ENCODE measurements at places on chromosomes 3 and 15. TPM values are rescaled to one million over a fixed set of nuclear protein-coding genes. Genes with fewer than 3 reads are reported as not detected.

DNA sequence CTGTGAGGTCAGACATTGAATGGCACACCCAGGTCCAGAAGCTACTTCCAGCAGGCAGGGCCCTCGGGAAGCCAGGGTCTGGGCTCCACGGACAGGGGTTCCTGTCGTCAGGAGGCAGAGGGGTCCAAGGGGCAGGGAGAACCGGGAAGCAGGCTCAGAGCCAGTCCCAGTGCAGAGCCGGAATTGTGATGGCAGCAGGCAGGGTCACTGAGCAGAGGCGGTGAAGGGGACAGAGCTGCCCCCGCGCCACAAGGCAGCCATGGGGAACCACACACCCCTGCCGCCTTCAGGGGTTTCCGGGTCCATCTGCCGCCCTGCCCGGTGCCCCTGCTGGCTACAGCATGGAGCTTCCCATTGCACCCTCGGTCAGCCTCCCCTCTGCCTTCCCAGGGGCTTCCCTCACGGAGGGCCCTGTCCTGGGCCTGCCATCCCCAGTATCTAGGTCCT, 136.9 kb downstream of the NSMCE3 start:
- H3K27me3 ChIP-seq: peaks cover 25% of the 10 kb centered on the region
- H3K27ac ChIP-seq: no peak overlapping the region
- H3K36me3 ChIP-seq: no peaks in the 10 kb centered on the region
- no peak for DNase-seq
- no peak overlapping the region for H3K4me3 ChIP-seq

GRCh38 chr3:104916971-104917370, 449.7 kb upstream of the ALCAM start:
- no peaks in the 10 kb centered on the region for H3K36me3 ChIP-seq
- H3K4me3 ChIP-seq: no peak overlapping the region
- DNase-seq: no peak
- no peak overlapping the region for H3K27ac ChIP-seq

- DNase-seq: no peak
- peak overlapping the region; percentile 95 for H3K4me3 ChIP-seq
- H3K27ac ChIP-seq: peak overlapping the region; percentile 97
- H3K4me1 ChIP-seq: peaks cover 34% of the 10 kb centered on the region
- H3K27me3 ChIP-seq: no peaks in the 10 kb centered on the region
These were observed 574 bp upstream of the SLC25A36 start for GRCh38 chr3:140941090-140941433.

GRCh38 chr3:48945891-48946549, 27.4 kb downstream of the ARIH2 start:
- no peaks in the 10 kb centered on the region for H3K27me3 ChIP-seq
- no peak overlapping the region for H3K27ac ChIP-seq

DNA sequence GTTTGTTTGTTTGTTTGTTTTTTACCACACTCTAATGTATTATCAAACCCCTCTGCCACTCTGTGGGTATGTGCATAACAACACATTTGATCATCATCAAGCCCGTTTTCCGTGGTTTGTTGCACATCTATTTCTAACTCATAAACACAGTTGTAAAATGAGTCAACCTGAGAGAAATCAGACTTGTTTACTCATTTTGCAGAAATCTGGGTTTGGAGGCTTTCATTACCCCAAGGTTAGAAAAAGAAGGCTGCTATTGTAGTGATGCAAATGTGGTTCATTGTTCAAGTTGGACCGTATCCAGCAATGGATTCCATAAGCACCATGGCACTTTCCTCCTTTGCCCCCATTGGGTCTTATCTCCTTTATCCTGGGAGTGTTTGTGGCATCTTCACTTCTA, 353.2 kb upstream of the SOX2 start:
- H3K27me3 ChIP-seq: no peaks in the 10 kb centered on the region
- no peak for DNase-seq
- H3K27ac ChIP-seq: no peak overlapping the region
- no peak overlapping the region for H3K4me3 ChIP-seq
- no peaks in the 10 kb centered on the region for H3K4me1 ChIP-seq
- no peaks in the 10 kb centered on the region for H3K36me3 ChIP-seq

DNA sequence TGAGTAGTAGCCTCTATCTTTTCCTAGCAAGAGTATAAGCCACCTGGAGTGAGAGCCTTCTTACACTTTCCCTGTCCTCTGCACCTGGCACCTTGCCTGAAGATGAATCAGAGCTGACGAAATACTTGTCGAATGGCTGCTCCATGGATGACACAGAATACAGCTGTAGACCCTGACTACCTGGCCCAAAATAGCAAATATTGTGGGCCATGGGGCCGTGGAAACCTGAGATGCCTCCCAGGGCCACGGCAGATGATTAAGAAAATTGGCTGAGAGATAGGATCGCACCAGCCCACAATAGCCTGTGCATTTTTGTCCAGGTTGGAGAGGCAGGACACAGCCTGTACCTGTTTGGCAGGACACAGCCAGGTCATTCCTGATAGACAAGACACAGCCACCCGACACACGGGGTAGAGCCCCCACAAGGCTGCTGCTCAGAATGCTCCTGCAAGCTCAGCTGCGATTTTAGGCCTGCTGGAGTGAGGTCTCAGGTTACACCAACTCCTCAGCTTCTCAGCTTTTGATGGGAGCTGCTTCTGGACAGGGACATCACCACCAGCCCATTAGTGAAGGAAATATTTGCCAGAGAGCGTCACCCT, 22.9 kb upstream of the TPM1 start:
- no peaks in the 10 kb centered on the region for H3K4me1 ChIP-seq
- no peaks in the 10 kb centered on the region for H3K27me3 ChIP-seq
- H3K4me3 ChIP-seq: no peak overlapping the region
- H3K36me3 ChIP-seq: no peaks in the 10 kb centered on the region

The SEMA7A gene
- total RNA-seq: 1.3 TPM

The SSUH2 gene
- 0.43 TPM for total RNA-seq

The CPEB1 gene
- total RNA-seq: not detected

The CCRL2 gene
- total RNA-seq: not detected

The RTP2 gene
- not detected for total RNA-seq

The ZNF860 gene
- total RNA-seq: 1.2 TPM

Data from stomach (tissue), 19 donors.